CD8-positive, alpha-beta T cell (primary cell): ENCODE measurements at places on chromosomes 7 and 10.
A peak's percentile ranks its signal among the peaks of the same experiment; 100 is the strongest.

DNA sequence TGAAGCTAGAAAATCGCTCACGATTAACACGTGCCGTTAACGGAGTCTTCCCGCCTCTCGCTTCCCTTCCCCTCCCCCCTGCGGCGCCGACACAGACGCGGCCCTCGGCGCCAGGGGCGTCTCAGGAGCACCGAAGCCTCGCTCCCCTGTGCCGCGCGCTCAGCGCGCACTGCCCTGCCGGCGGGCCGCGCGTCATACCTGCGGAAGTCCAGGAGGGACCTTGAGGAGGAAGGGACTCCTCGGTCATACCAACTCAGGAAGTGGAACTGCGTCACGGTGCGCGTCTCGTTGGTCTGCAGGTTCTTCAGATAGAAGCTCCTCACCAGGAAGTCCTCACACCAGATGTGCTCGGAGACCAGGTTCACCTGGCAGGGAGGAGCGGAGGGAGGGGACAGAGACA, 239.6 kb downstream of the DNAJB6 start:
- DNase-seq: peak; percentile 59

- DNase-seq: no peak
Measured at GRCh38 chr10:25501912-25502311, 327.1 kb downstream of the GPR158 start.

DNA sequence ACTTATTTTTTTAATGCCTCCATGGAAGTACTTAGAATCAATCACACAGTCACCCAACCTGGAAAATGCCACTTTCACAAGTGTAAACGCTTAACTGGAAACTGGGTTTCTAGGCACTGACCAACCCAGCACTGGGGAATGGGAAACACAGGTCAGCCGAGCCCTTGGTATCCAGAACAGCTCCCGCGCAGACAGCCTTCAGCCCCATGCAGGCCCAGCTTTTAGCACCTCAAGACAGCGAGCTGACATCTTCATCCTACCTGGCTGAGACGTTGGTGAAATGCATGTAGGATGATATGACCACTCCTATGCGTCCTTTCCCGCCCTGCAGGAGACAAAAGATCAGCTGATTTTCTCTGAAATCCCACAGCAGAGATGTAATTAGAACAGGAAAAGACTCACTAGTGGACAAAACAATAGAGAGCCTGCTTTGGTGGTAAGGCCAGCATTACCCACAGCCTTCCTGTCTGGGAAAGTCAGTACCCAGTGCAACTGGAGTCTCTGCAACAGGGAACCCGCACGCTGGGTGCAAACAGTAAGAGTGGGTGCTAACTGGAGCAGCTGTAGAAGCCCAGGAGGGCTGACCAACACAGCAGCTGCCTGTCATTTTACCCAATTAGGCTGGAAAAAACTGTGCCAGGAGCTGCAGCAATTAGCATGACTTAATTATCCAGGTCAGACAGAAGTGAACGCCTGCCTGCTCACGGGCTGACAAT, 153.7 kb downstream of the TNS3 start:
- DNase-seq: no peak

- DNase-seq: no peak
Measured at GRCh38 chr10:51599647-51600046, 99.7 kb downstream of the CSTF2T start.

GRCh38 chr7:130272381-130273080, 5.9 kb downstream of the CPA2 start:
- DNase-seq: no peak
